ENCODE measurements at places on chromosomes 16 and 17. TPM values are rescaled to one million over a fixed set of nuclear protein-coding genes. Genes with fewer than 3 reads are reported as not detected.

Gene SSH2
- total RNA-seq: 43.5 TPM

Gene MYBBP1A
- 107 TPM for total RNA-seq

Gene CD300LG
- not detected for total RNA-seq

Gene CCDC200
- not detected for total RNA-seq

Gene CDH5
- not detected for total RNA-seq

Gene C16orf54
- total RNA-seq: 22.2 TPM

Gene C16orf89
- total RNA-seq: not detected

Gene DCAF7
- 105 TPM for total RNA-seq

Gene CDRT15L2
- total RNA-seq: not detected

Gene KRT32
- not detected for total RNA-seq

Gene GPR179
- total RNA-seq: not detected

Gene PTX4
- not detected for total RNA-seq

Gene CHP2
- total RNA-seq: not detected

Gene MPV17L
- 0.47 TPM for total RNA-seq

Gene MMP25
- total RNA-seq: 1.5 TPM

Gene GPR139
- not detected for total RNA-seq

Gene ITGA2B
- 1.1 TPM for total RNA-seq

Gene CES3
- 2.1 TPM for total RNA-seq

Gene ANKRD40CL
- not detected for total RNA-seq

Gene RPH3AL
- 1.1 TPM for total RNA-seq

Gene HS3ST4
- not detected for total RNA-seq

Gene HES7
- total RNA-seq: 4.0 TPM

Gene MT1A
- not detected for total RNA-seq

Gene KRT36
- not detected for total RNA-seq

Gene CCL1
- total RNA-seq: not detected

Gene DBNDD1
- 0.96 TPM for total RNA-seq

Gene RAB26
- 0.34 TPM for total RNA-seq

Gene HID1
- 1.7 TPM for total RNA-seq

Gene CD300H
- not detected for total RNA-seq

Gene LDAF1
- total RNA-seq: 12.6 TPM

Gene XAF1
- 18.4 TPM for total RNA-seq

Gene HOXB8
- not detected for total RNA-seq

Gene CNGB1
- not detected for total RNA-seq

Gene GPR142
- not detected for total RNA-seq

Gene UBALD2
- 270 TPM for total RNA-seq

Gene MYCBPAP
- total RNA-seq: 6.9 TPM

Gene DRC7
- total RNA-seq: 0.58 TPM

Gene RNF112
- total RNA-seq: 0.63 TPM

Gene ATP2A1
- total RNA-seq: 2.1 TPM

Gene FNDC8
- not detected for total RNA-seq

Gene TPSD1
- not detected for total RNA-seq

Gene SLC16A6
- total RNA-seq: 2.8 TPM

Gene SYNGR3
- 5.4 TPM for total RNA-seq

Gene ATP2A3
- 117 TPM for total RNA-seq

Gene GLTPD2
- total RNA-seq: not detected

Gene SHCBP1
- 37.6 TPM for total RNA-seq

Gene PPP1R1B
- total RNA-seq: not detected

Gene HS3ST2
- not detected for total RNA-seq

Gene KRT17
- not detected for total RNA-seq

Gene HNF1B
- 0.60 TPM for total RNA-seq

Gene RECQL5
- 33.3 TPM for total RNA-seq

Gene NQO1
- total RNA-seq: 7.6 TPM

Data from activated CD8-positive, alpha-beta T cell treated with anti-CD3 and anti-CD28 coated beads for 36 hours (primary cell).